Left renal pelvis (tissue), 4 donors: ENCODE measurements at places on chromosomes 6 and 20.

DNA sequence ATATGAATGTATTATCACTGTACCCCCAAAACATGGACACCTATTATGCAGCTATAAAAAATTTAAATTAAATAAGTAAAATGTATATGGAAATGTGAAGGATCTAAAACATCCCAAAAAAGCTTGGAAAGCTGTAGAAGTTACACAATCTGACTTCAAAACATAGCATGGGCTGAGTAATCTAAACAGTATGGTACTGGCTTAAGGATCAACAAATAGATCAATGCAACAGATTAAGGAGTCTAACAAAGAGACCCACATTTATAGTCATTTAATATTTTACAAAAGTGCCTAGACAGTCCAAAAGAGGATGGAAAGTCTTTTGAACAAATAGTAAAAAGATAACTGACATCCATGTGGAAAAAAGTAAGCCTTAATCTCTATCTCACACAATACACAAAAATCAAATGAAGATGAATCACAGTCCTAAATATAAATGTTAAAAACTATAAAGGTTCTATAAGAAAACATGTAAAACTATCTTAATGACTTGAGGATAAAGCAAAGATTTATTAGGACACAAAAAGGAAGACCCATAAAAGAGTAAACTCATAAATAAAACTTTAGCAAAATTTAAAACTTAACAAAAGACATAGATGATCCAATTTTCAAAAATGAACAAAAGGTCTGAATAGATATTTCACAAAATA lies 46.8 kb downstream of the RANBP9 start:
- no peak for DNase-seq

DNA sequence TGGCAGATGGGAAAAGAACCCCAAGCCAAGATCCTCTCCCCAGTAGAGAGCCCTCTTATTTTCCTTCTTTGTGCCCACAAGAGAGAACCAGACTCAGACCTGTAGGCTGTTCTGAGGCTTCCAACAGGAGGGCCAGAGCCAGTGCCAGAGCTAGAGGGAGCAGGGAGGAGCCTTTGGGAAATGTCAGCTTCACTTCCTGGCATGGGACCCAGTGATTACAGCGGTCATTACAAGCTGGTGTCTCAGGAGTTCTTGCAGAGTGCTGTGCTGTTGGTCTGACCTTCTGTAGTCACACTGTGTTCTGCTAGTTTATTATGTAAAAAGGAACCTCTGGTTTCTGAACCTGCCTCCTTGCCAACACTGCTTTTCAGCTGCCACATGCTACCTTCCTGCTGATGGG lies 38.9 kb downstream of the STK35 start:
- DNase-seq = no peak

- peak; percentile 31 for DNase-seq
These were observed 185 bp upstream of the TNFRSF6B start for GRCh38 chr20:63696306-63696627.

GRCh38 chr6:169086020-169086419 lies 167.6 kb downstream of the THBS2 start:
- DNase-seq = no peak

GRCh38 chr20:63940472-63941266 lies 15.5 kb downstream of the UCKL1 start:
- no peak for DNase-seq

GRCh38 chr6:78832091-78832808 lies 35.1 kb upstream of the IRAK1BP1 start:
- DNase-seq = no peak

- DNase-seq = no peak
These were observed 37.2 kb downstream of the SYNJ2 start for GRCh38 chr6:158018851-158019361.
